Ovary (tissue), 10 donors: ENCODE measurements at places on chromosomes 16 and 17.

GRCh38 chr17:57645950-57646665 is 99.0 kb downstream of the CCDC182 start:
- no peak for DNase-seq

GRCh38 chr17:7951143-7951792 is 19.3 kb downstream of the CNTROB start:
- DNase-seq: no peak

GRCh38 chr17:10337136-10337535 is 35.7 kb downstream of the MYH13 start:
- DNase-seq: no peak

DNA sequence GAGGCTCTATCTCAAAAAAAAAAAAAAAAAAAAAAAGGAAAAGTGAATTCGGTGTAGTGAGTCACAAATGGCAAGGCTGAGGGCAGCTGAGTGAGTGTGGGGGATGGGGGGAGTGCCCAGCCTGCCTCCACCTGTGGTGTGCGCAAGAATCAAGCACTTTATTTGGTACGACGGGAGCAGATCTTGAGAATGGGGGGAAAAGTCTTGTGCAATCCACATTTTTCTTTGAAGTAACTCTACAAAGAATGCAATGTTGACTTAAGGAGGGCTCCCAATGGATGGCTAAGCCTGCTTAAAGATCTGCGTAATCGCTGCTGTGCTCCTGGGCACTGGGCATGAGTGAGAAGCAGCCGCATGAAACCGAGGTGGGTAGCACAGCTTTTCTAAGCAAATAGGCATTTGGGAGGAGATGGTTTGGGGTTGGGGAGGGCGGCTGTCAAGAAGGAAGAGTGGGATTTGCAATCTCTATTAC is 28.2 kb downstream of the ATP2C2 start:
- DNase-seq: no peak

GRCh38 chr17:979212-979538 is 401 bp downstream of the NXN start:
- DNase-seq: no peak

DNA sequence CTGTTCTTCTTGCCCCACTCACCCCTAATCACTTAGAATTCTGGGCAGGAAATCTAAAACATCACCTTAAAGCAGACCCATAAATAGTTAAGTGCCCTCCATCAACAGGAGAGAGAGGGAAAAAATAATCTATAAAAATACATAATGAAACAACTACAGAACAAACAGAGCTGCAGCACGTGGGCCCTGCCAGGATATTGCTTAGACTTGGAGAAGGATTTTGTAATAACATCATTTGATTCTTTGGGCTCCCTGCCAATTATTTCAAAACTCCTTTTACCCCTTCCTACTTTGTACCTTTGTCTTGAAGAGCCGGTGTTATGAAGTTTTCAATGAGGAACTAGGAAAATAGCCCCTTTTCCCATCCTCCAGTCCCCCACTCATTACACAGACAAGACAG is 130.6 kb upstream of the TOX3 start:
- no peak for DNase-seq

- DNase-seq: no peak
Observed at GRCh38 chr17:79169366-79169765, 94.7 kb downstream of the ENGASE start.

DNA sequence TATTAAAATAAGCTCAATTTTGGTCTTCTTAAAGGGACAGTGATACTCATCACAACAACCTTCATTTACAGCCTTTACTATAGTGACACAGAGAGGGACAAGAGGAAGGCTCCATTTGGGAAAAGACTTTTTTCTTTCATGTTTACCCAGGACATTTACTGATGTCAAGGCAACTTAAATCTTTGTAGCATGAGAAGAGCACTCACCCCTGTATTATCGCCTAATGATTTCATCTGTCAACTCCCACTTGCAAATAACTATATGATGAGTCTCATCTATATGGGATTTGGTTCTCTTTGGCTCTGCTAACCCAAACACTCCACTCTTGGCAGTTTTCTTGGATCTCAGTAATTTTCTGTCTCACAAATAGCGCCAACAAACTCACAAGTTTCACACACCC is 24.1 kb downstream of the BLMH start:
- no peak for DNase-seq

GRCh38 chr17:11618861-11619566 is 20.7 kb downstream of the DNAH9 start:
- peak; percentile 30 for DNase-seq
